ENCODE measurements at places on chromosomes 5 and 9. TPM values are rescaled to one million over a fixed set of nuclear protein-coding genes. Genes with fewer than 3 reads are reported as not detected.
A peak's percentile ranks its signal among the peaks of the same experiment; 100 is the strongest.

DNA sequence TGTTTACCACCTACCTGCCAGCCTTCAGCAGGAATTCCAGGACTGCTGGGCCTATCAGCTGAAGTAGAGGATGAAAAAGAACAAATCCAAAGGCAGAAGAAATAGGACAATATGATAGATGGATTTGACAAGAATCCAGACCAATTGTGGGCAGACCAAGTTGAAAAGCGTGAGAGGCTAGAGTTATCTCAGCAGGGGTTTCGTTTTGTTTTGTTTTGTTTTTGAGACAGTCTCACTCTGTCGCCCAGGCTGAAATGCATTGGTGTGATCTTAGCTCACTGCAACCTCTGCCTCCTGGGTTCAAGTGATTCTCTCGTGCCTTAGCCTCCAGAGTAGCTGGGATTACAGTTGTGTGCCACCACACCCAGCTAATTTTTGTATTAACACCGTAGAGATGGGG lies 113.2 kb downstream of the PALM2AKAP2 start:
- DNase-seq = no peak

DNA sequence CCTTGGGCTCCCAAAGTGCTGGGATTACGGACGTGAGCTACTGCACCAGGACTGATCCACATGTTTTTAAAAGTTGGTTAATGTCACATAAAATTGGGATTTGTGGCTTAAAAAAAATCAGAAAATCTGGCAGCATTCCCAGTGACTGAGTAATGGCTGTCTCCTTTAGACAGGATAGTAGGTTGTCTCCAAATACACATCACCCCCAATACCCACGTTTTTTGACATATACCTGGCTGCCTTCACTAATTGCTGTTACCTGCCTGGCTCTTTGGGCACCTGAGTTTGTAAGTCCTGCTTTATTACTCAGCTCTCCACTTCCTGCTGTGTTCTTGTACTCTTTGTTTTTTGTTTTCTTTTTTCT lies 84.8 kb downstream of the KDM4C start:
- DNase-seq = no peak

DNA sequence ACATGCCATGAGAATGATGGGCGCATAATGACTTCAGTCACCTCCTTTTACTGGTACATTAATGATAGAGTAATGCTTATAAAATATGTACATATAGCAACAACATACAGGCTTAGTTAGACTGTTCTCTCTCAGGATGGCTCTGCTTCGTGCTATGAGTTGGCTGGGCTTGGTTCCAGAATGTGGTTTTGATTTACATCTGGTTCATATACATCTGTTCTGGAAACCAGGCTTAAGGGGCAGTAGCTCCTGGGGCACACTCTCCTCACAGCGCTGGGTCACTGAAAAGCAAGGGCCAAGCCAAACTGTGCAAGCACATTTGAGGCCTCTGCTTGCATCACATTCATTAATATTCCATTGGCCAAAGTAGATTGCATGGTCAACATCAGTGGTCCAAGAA lies 44.9 kb downstream of the PCSK1 start:
- no peak for DNase-seq

The PCDHB14 gene
- total RNA-seq = 0.24 TPM

DNA sequence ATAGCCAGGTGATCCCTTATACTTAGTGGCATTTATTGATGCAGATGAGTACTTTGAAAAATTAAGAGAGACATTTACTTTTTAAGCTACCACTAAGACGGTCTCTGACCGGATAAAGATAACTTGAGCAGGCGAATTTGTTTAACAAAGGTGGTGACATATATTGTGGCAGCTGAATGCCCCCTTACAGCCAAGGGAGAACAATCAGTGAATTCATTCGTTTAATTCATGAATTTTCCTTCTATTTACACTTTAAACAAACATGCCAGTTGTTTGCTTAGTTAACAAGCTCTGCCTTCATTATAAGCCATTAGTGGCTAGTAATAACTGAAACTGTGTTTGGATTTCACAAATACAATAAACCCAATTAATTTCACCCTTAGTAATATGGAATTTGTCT lies 187.1 kb downstream of the AOPEP start:
- no peak for DNase-seq

The TUSC1 gene
- not detected for total RNA-seq

DNA sequence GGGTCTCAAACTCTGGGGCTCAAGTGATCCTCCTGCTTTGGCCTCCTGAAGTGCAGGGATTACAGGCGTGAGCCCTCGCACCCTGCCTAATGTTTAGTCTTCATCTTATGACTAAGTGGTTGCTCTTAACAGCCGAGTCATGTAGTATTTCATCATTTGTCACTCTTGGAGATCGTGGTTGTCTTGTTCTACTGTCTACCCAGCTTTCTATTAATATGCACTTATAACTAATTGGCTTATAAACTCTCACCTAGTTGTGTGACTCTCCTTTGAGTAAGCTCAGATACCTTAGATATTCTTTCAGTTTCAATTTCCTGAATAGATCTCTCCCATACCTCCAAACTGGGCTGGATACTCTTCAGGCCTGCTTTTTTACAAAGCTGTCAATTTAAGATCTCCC lies 19.9 kb downstream of the SLC44A1 start:
- DNase-seq = no peak

DNA sequence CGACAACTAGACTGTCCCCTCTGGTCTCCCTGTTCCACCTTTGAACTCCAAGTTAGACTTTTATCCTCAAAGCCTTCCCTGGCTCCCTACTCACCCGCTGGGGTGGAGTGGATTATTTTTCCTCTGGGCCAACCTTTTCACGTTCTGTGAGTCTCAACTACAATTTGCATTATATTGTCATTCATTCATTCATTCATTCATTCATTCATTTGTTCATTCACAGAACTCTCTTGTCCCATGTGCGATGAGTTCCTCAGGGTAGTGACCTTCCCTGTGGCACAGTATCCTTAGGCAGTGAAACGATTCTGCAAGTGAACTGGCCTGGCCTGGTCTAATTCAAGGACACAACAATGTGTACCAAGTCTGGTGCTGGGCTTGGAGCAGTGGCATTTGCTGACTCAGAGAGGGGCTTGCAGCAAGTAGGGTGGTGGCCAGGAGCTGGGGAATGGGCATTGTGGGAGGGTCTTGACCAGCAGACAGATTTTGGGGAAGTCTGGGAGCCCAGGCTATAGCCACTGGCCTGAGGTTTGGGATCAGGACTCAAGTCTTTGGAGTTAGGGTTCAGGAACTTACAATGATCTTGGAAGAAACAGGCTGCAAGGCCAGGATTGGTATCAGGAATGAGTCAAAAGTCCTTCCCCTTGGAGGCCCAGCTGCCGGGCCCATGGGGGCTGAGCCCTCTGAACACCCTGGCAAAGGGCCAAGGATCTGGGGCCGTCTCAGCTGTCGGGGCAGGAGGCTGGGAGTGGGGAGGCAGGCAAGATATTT lies 37.2 kb upstream of the COL15A1 start:
- DNase-seq = no peak

DNA sequence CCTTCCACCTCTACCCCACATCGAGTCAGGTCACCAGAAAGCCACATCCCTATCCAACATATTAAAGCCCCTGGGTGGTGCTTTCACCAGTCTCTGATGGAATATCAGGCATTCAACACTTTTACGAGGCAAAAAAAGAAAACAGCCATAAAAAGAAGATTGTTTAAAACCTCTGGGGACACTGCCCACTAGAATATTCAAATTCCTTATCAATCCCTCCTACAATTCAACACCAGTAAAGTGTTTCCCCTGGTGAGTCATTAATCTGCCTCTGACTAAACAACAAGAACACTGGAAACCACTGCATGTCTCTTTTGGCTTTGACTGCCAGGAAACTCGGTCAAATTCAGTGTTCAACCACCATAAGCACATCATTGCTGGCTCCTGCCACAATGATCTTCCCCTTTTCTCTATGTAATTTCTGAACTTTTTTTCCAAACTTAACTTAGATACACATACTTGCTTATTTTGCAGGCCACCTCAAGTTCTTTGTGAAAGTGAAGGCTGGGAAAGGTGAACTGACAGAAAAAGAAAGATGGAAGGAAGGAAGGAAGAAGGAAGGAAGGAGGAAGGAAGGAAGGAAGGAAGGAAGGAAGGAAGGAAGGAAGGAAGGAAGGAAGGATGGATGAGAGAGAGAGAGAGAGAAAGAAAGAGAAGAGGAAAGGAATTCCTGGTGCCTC lies 105.3 kb downstream of the PAX5 start:
- no peak for DNase-seq

- DNase-seq = no peak
Observed at GRCh38 chr5:75300084-75300483, 36.9 kb upstream of the HMGCR start.

DNA sequence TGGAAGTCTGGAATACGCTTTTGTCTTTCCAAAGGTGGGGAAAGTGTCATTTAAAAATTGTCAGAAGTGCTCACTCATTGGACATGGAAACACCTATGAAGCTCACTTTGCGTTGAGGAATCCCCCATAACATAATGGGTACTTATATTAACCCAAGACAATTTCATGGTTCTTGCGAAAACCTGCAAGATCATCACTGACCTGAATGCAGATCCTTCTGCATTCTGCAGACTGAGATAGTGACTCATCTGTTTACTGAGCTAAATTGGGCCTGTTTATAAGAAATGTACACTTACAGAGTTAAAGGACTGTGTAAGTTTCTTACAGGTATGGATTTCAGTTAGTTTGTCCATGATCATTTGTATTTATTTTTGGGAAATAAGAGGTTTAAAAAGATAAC lies 153.0 kb downstream of the HMHB1 start:
- no peak for DNase-seq

GRCh38 chr9:87546704-87547103 lies 49.0 kb downstream of the DAPK1 start:
- DNase-seq = no peak

GRCh38 chr5:77035950-77036349 lies 5.7 kb downstream of the AGGF1 start:
- no peak for DNase-seq

The PSAT1 gene
- total RNA-seq = 261 TPM

GRCh38 chr5:455806-456205 lies 12.8 kb downstream of the EXOC3 start:
- no peak for DNase-seq

GRCh38 chr9:132090771-132091170 lies 11.1 kb upstream of the MED27 start:
- no peak for DNase-seq

- DNase-seq = no peak
Observed at GRCh38 chr5:120808135-120808534, 344.0 kb downstream of the PRR16 start.

The TLX3 gene
- not detected for total RNA-seq

DNA sequence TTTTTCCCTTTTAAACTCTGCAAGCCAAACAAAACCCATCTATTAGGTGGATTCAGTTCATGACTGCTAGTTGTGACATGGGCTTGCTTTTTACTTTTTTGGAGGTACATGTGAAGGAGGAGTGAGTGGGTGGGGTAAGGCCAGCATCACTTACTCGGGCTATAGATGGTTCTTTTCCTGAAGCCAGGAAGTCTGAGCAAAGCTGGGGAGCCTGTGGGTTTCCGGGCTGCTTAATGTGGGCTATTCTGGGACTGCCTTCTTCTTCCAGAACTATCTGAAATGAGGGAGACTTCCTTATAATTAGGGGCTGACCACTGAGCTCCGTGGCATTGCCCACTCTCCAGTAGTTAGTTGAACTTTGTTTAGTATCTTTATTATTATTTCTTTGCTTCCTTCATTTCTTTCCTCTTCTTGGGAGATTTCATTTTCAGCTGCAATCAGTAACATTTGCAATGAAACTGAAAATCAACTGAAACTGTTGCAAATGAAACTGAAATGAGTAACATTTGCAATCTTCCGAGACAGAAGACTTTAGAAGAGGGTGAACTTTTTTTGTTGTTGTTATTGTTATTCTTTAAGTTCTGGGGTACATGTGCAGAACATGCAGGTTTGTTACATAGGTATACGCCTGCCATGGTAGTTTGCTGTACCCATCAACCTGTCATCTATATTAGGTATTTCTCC lies 204.9 kb downstream of the LRRC70 start:
- no peak for DNase-seq

The TAS2R1 gene
- total RNA-seq = not detected

GRCh38 chr5:135891791-135892190 lies 3.9 kb downstream of the IL9 start:
- DNase-seq = peak; percentile 49

All from SK-MEL-5 (cell line).